Iris pigment epithelial cell (primary cell): ENCODE measurements at places on chromosomes 16 and 17.
A peak's percentile ranks its signal among the peaks of the same experiment; 100 is the strongest.

- no peak for DNase-seq
These were observed 694 bp upstream of the MLST8 start for GRCh38 chr16:2204416-2205103.

DNA sequence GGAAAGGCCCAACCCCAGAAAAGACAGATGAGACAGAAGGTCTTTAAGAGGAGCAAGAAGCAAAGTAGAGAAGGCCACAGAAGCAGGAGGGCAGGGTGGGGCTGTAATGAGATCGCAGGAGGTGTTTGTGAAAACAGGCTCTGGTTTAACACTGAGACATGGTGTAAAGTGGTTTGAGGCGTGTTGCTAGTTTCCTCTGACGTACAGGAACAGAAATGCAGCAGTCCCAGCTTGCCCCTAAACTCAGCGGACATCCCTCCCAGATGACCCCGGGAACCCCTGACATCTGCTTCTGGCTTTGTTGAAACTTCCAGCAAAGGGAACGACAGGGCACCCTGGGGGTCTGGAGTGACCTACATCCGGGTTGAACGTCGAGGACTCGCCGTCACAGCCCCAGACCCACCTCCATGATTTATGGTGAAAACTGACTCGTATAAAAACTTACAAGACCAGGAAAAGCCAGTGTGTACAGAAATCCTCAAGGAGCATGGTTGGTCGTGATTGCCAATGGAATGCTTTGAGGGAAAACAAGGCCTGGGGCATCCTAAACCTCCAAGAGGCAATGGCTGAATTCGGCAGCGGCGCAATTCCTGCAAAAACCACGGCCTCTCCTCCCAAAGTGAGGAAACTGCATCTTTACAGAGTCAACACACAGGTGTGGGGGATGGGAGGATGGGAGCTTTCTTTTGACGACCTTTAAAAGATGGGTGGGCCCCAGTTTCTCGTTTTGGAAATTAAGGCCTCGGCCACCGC is 25.8 kb downstream of the LITAF start:
- DNase-seq: peak; percentile 38

- DNase-seq: no peak
These were observed 390.6 kb downstream of the HAPSTR1 start for GRCh38 chr16:9481747-9482730.

DNA sequence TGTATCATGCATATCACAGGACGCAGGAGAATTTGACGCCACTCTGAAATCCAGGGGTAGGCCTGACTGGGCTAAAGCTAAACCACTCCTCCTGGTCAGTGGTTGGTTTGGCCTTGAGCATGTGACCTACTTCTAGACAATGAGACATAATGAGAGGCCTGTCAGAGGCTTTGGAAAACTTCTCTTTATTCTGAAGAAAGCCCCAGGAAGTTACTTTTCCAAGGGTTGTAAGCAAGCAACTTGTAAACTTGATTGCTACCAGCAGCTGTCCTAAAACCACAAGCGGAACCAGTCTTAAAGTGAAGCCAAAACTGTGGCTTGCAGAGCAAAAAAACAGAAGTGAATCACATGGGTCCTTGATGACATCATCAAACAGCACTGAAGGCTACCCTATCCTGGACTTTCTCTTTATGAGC is 138.2 kb upstream of the COX10 start:
- DNase-seq: no peak

DNA sequence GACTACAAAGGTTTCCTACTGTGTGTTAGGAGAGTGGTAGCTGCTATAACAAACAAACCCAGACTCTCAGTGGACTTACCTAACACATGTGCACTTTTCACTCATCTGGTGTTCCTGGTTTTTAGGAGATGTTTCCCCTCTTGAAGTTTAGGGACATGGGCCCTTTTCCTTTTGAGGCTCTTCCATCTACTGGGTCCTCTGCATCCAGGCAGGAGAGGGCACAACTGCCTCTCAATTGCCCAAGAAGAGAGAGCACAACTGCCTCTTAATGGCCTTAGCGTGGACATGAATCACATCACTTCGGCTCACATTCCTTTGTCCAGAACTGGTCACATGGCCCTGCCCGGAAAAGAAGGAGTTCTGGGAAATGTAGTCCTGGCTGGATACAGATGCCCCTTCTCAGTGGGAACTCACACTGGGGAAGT is 9.8 kb upstream of the TNRC6C start:
- DNase-seq: peak; percentile 66

- DNase-seq: no peak
These were observed 188.0 kb upstream of the FOXF1 start for GRCh38 chr16:86322283-86322682.
